ENCODE measurements at places on chromosomes 7 and 10.

DNA sequence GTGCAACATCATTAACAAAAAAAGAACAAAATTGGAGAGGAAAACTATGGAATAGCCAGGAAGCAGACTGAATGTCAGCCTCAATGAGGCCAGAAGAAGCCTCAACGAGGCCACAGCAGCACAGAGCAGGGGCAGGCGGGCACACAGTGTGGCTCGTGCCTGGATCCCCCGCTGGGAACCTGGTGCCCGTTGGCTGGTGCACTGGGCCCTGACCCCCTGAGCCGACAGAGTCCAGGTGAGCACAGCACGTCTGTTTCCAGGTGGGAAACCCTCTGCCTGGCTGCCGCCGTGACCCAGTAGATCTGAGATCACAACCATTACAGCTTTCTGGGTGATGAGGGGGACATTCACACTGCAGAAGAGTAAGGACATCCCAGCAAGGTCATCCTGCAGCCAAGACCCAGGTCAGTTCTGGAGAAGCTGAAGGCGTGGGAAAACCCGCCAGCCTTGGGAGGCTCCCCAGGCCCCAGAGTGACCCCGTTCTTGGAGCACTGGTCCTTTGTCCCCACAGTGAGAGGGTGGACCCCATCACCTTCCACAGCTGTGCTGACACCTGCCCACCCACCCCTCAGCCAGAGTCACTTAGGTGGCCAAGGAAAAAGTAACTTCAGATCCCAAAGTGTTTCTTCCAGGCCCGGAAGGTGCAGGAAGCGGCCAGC, 222.1 kb downstream of the ADARB2 start:
- peaks cover 6% of the 10 kb centered on the region for H3K27me3 ChIP-seq
- H3K4me3 ChIP-seq, result no peak overlapping the region
- H3K4me1 ChIP-seq, result no peaks in the 10 kb centered on the region
- H3K27ac ChIP-seq, result no peak overlapping the region
- no peaks in the 10 kb centered on the region for H3K36me3 ChIP-seq

DNA sequence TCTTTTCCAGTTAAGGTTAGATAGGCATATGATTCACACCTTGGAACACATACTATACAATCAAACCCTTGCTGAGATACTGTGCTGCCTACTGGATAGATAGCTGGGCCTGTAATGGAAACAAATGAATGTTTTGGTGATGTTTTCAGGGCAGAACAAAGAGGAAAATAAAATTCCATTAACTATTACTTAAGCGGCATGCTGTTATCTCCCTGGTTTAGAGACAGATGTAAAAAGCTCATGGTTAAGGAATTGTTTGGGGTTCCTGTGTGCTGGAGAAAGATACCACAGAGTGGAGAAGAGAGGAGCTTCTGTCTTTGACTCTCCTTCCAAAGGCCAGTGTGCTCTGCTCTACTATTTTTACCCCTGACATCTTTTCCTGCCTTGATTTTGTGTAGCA, 341.1 kb downstream of the PLXDC2 start:
- no peaks in the 10 kb centered on the region for H3K4me1 ChIP-seq
- no peak overlapping the region for H3K4me3 ChIP-seq
- no peaks in the 10 kb centered on the region for H3K27me3 ChIP-seq
- H3K27ac ChIP-seq, result no peak overlapping the region

DNA sequence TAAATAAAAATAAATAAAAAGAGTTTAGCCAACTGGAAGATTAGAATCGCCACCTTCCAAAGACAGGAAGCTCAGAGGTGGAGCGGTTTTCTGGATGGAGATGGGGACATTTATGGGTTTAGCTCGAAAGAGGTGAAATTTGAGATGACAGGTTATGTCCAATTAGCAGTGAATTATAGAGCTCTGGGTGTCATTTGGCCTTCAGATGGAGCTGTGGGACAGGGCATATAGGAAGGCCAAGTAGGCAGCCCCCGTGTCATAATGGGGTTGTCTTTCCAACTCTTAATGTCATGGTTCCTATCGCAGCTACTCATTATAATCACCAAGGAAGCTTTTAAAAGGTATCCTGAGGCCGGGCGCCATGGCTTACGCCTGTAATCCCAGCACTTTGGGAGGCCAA, 21.0 kb upstream of the EEPD1 start:
- no peak overlapping the region for H3K27ac ChIP-seq
- no peaks in the 10 kb centered on the region for H3K36me3 ChIP-seq
- no peak overlapping the region for H3K4me3 ChIP-seq
- peaks cover 40% of the 10 kb centered on the region for H3K4me1 ChIP-seq
- DNase-seq, result peak; percentile 21
- peaks cover 11% of the 10 kb centered on the region for H3K27me3 ChIP-seq

- DNase-seq, result no peak
- H3K27me3 ChIP-seq, result no peaks in the 10 kb centered on the region
- no peaks in the 10 kb centered on the region for H3K4me1 ChIP-seq
These were observed 1055.1 kb downstream of the KCNMA1 start for GRCh38 chr10:76582531-76582930.

GRCh38 chr10:35821339-35821911, 179.3 kb upstream of the FZD8 start:
- no peak for DNase-seq
- H3K4me1 ChIP-seq, result no peaks in the 10 kb centered on the region
- H3K36me3 ChIP-seq, result no peaks in the 10 kb centered on the region
- no peak overlapping the region for H3K4me3 ChIP-seq
- no peaks in the 10 kb centered on the region for H3K27me3 ChIP-seq

- no peaks in the 10 kb centered on the region for H3K4me1 ChIP-seq
- no peak for DNase-seq
- no peaks in the 10 kb centered on the region for H3K36me3 ChIP-seq
- no peak overlapping the region for H3K27ac ChIP-seq
- no peaks in the 10 kb centered on the region for H3K27me3 ChIP-seq
These were observed 187.0 kb downstream of the PPP1R17 start for GRCh38 chr7:31873816-31874597.

GRCh38 chr10:7028809-7029166, 382.0 kb downstream of the SFMBT2 start:
- H3K36me3 ChIP-seq, result no peaks in the 10 kb centered on the region
- H3K4me1 ChIP-seq, result no peaks in the 10 kb centered on the region
- DNase-seq, result no peak

DNA sequence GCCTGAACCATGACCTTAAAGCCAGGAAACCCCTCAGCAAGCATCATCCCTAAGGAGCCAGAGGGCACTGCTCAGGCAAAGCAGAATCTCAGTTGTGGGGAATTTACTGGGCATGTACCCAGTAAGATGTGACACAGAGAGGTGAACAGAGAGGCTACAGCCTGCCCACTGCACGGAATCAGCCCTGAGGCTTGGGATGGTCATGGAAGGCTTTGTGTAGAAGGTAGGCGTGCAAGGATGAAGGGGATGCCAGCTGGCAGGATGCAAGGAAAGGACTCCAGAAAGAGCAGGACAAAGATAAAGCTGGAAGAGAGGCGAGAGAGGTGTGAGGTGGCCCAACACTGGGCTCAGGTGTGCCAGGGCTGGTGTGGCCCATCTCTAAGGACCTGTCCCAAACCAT, 2.4 kb upstream of the AIFM2 start:
- H3K27me3 ChIP-seq, result no peaks in the 10 kb centered on the region
- DNase-seq, result no peak
- H3K27ac ChIP-seq, result no peak overlapping the region

GRCh38 chr10:104329735-104330134, 8.5 kb downstream of the ITPRIP start:
- no peak for DNase-seq
- H3K4me3 ChIP-seq, result no peak overlapping the region
- H3K27me3 ChIP-seq, result no peaks in the 10 kb centered on the region
- H3K27ac ChIP-seq, result no peak overlapping the region
- peaks cover 61% of the 10 kb centered on the region for H3K4me1 ChIP-seq

DNA sequence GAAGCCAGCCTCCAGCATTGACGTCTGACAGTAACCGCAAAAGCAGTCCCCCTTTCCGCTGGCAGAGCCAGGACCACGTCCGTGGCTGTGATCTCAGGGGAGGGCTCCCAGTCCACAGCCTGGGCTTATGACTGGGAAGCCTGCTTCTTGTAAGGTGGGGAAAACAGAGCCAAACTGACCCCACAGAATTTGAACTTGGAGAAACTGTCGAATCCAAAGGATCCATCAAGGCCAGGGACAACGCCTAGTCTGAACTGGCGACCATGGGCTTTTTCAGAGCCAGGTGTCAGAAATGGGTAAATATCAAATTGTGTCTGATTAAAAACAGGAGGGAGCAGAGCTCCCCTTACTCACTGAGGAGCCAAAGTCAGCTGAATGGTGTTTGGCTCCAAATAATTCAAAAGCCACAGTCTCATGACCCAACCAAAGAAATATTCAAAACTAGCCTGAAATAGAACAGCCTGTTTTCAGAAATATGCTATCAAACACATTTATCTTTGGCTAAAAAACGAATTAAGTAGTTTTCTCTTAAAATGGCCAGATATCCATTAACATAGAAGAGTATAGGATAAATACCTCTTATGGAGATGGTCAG, 751.4 kb upstream of the GALNT17 start:
- DNase-seq, result no peak
- no peaks in the 10 kb centered on the region for H3K4me1 ChIP-seq
- no peaks in the 10 kb centered on the region for H3K36me3 ChIP-seq
- H3K27ac ChIP-seq, result no peak overlapping the region

DNA sequence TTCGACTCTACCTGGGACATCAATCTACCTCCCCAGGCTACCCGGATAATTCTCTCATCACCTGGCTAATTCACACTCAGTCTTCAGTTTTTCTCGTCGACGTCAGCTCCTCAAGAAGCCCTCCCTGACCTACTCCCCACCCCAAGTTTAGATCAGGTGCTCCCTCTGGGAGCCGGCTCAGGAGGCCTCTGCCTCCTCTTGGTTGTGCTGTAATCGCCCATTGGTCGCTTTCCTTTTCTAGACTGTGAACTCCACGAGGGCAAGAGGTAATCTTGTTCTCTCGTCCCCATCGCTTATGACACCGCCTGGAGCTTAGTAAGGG, 461 bp upstream of the WIPF3 start:
- peaks cover 19% of the 10 kb centered on the region for H3K4me1 ChIP-seq
- peak overlapping the region; percentile 69 for H3K4me3 ChIP-seq
- H3K27ac ChIP-seq, result no peak overlapping the region
- H3K36me3 ChIP-seq, result no peaks in the 10 kb centered on the region
- H3K27me3 ChIP-seq, result peaks cover 3% of the 10 kb centered on the region
- no peak for DNase-seq

- H3K4me1 ChIP-seq, result no peaks in the 10 kb centered on the region
- no peak for DNase-seq
- no peak overlapping the region for H3K27ac ChIP-seq
- no peaks in the 10 kb centered on the region for H3K27me3 ChIP-seq
These were observed 770.6 kb downstream of the CCSER2 start for GRCh38 chr10:85098835-85099521.

DNA sequence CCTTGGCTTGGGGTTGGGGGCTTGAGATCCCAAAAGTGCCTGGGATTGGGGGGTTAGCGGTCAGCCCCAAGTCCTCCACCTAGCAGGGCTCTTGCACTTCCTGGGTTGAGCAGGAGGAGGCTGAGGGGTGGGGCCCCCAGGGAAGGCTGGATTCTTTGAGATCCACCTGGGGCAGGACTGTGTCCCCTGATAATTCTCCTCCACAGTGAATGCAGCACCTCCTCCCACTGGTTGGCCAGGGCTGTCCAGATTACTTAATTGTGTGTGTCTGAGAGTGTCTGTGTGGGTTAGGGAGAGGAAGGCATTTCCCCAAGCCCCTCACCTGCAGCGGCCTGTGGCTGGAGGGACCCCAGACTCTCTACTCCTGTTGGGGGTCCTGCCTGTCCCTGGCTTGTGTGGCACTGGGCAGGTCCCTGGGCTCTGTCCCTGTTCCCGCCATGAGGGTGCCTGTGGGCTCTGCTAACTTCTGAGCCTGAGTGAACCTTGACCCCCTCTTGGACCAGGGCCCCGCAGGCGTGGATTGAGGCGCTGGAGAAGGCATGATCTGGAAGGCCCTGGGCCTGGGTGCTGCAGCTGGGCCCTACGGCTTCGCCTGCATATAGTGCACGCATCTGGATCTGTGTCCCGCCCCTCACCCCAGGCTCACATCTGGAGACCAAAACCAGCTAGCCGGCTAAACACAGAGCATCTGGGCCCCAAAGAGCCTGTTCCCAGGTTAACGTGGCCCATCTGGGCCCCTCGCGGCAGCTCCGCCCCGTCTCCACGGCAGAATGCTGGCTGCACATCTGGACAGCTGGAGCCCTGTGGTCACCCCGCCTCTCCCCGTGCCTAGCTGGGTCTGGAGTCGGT, 10.4 kb downstream of the TMEM270 start:
- no peak for DNase-seq
- H3K4me1 ChIP-seq, result peaks cover 49% of the 10 kb centered on the region
- no peaks in the 10 kb centered on the region for H3K36me3 ChIP-seq
- no peak overlapping the region for H3K27ac ChIP-seq
- 0 out of 3 replicates have a peak, but pooled peaks cover 3% of the 10 kb centered on the region for H3K27me3 ChIP-seq
- H3K4me3 ChIP-seq, result no peak overlapping the region

- no peak for DNase-seq
- H3K36me3 ChIP-seq, result no peaks in the 10 kb centered on the region
- H3K4me3 ChIP-seq, result no peak overlapping the region
- H3K27me3 ChIP-seq, result no peaks in the 10 kb centered on the region
- no peak overlapping the region for H3K27ac ChIP-seq
These were observed 13.5 kb downstream of the HERPUD2 start for GRCh38 chr7:35681231-35682029.

DNA sequence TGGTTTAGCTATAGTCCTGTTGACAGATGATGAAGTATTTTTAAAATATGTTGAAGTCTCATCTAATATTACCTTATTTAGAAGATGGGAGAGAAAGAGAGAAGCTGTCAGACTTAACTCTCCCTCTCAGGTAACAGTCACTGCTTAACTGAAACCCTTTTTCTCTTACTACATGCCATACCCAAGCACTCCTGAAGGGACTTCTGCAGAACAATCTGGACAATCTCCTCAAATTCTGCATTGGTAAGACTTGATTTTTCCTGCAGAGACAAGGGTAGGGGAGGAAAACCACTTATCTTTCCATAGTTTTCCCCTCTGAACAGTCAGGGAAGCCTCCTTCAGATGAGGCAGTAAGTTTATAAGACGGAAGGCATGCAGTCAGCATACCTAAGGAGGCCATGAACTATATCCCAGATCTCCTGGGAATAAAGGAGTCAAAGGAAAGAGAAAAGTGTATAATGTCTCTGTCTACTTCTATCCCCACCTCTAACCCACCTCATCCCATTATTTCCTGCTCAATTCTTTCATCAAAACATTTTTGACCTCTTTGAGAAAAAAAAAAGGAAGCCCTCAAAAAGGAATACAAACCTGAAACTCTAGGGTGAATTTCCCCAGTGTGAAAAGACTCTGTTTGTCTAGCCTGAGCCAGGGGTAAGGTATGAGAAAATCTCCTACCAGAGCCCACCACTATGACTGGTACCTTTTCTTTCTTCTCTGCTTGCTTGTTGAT, 9.4 kb downstream of the ZCWPW1 start:
- no peaks in the 10 kb centered on the region for H3K27me3 ChIP-seq
- no peak overlapping the region for H3K27ac ChIP-seq
- H3K4me3 ChIP-seq, result no peak overlapping the region
- no peak for DNase-seq

GRCh38 chr10:125084191-125084613, 76.2 kb downstream of the CTBP2 start:
- no peak overlapping the region for H3K27ac ChIP-seq
- H3K36me3 ChIP-seq, result no peaks in the 10 kb centered on the region
- H3K27me3 ChIP-seq, result peaks cover 65% of the 10 kb centered on the region
- peaks cover 6% of the 10 kb centered on the region for H3K4me1 ChIP-seq
- H3K4me3 ChIP-seq, result no peak overlapping the region

Data from HepG2 (cell line).